A549 treated with Mapracorat at 1 μM for 4 hours (cell line): ENCODE measurements at places on chromosomes 3 and 15. TPM values are rescaled to one million over a fixed set of nuclear protein-coding genes. Genes with fewer than 3 reads are reported as not detected.

The KLHL6 gene
- not detected in 5 replicates for total RNA-seq

The HCN4 gene
- total RNA-seq: 0.25 to 0.38 TPM (median 0.33 TPM) in 5 replicates

The LRRK1 gene
- total RNA-seq: 12.6 to 19.9 TPM (median 18.0 TPM) in 5 replicates

The CHCHD4 gene
- 35.7 to 40.5 TPM (median 39.0 TPM) in 5 replicates for total RNA-seq

The ANKRD63 gene
- total RNA-seq: 0.15 to 0.40 TPM (median 0.32 TPM) in 4 of 5 replicates, not detected in the other

The AADACL2 gene
- not detected in 5 replicates for total RNA-seq

The ZSCAN29 gene
- 7.1 to 9.5 TPM (median 8.2 TPM) in 5 replicates for total RNA-seq

The MCF2L2 gene
- 0.12 to 0.59 TPM (median 0.20 TPM) in 5 replicates for total RNA-seq

The GASK1A gene
- total RNA-seq: 0.06 to 0.08 TPM in 2 of 5 replicates, not detected in the others

The GP9 gene
- not detected in 5 replicates for total RNA-seq

The PYGO1 gene
- total RNA-seq: 5.9 to 8.4 TPM (median 6.7 TPM) in 5 replicates

The SMCO1 gene
- not detected in 5 replicates for total RNA-seq

The PPM1L gene
- 0.42 to 0.78 TPM (median 0.59 TPM) in 5 replicates for total RNA-seq

The CCR9 gene
- not detected in 5 replicates for total RNA-seq

The LIPC gene
- 0.09 to 0.15 TPM (median 0.14 TPM) in 4 of 5 replicates, not detected in the other for total RNA-seq

The SELENOT gene
- total RNA-seq: 97.3 to 108 TPM (median 103 TPM) in 5 replicates

The LARP6 gene
- total RNA-seq: 50.6 to 85.9 TPM (median 79.7 TPM) in 5 replicates

The MYRIP gene
- not detected in 5 replicates for total RNA-seq

The SLC22A14 gene
- 0.06 to 0.07 TPM (median 0.07 TPM) in 3 of 5 replicates, not detected in the others for total RNA-seq

The FBXO40 gene
- total RNA-seq: not detected in 5 replicates

The CCDC39 gene
- total RNA-seq: not detected in 5 replicates

The CLDN1 gene
- total RNA-seq: 17.0 to 22.6 TPM (median 19.0 TPM) in 5 replicates

The TUSC7 gene
- total RNA-seq: not detected in 5 replicates

The PRSS50 gene
- total RNA-seq: not detected in 5 replicates

The TP63 gene
- total RNA-seq: 0.10 to 0.48 TPM (median 0.27 TPM) in 5 replicates

The PARP15 gene
- total RNA-seq: not detected in 5 replicates

The ALDH1L1 gene
- 0.14 to 0.76 TPM (median 0.39 TPM) in 5 replicates for total RNA-seq

The GOLIM4 gene
- total RNA-seq: 15.5 to 19.6 TPM (median 19.1 TPM) in 5 replicates

The COLQ gene
- 0.22 to 0.54 TPM (median 0.28 TPM) in 5 replicates for total RNA-seq

The ADPRH gene
- total RNA-seq: 2.3 to 3.3 TPM (median 2.7 TPM) in 5 replicates

The GABRA5 gene
- total RNA-seq: 80.9 to 122 TPM (median 102 TPM) in 5 replicates

The CKMT1A gene
- 2.0 to 3.5 TPM (median 2.7 TPM) in 5 replicates for total RNA-seq

The GALNT15 gene
- 0.03 to 0.27 TPM (median 0.13 TPM) in 4 of 5 replicates, not detected in the other for total RNA-seq

The LINGO1 gene
- total RNA-seq: 6.0 to 10.4 TPM (median 9.8 TPM) in 5 replicates

The HRH1 gene
- 5.7 to 8.7 TPM (median 7.3 TPM) in 5 replicates for total RNA-seq

The NANOGP8 gene
- total RNA-seq: not detected in 5 replicates

The NEO1 gene
- 26.9 to 38.1 TPM (median 29.6 TPM) in 5 replicates for total RNA-seq

The KBTBD12 gene
- total RNA-seq: not detected in 5 replicates

The CADPS gene
- not detected in 5 replicates for total RNA-seq

The LRRC31 gene
- total RNA-seq: not detected in 5 replicates

The MORC1 gene
- total RNA-seq: not detected in 5 replicates

The ANKRD34C gene
- total RNA-seq: not detected in 5 replicates

The KCNMB2 gene
- total RNA-seq: not detected in 5 replicates

The AGBL1 gene
- not detected in 5 replicates for total RNA-seq

The NOX5 gene
- 0.21 to 0.43 TPM (median 0.30 TPM) in 5 replicates for total RNA-seq

The SNRPA1 gene
- total RNA-seq: 104 to 131 TPM (median 112 TPM) in 5 replicates

The DNAH1 gene
- 0.66 to 0.92 TPM (median 0.81 TPM) in 5 replicates for total RNA-seq

The TMCO5A gene
- total RNA-seq: not detected in 5 replicates

The PEX5L gene
- not detected in 5 replicates for total RNA-seq

The MYL3 gene
- not detected in 5 replicates for total RNA-seq

The GOLGA6D gene
- total RNA-seq: 0.07 to 0.14 TPM in 2 of 5 replicates, not detected in the others

The ABHD17C gene
- total RNA-seq: 27.7 to 32.5 TPM (median 29.0 TPM) in 5 replicates

The CHRNA3 gene
- total RNA-seq: 0.26 to 1.0 TPM (median 0.36 TPM) in 5 replicates

The ST8SIA2 gene
- 0.23 to 0.63 TPM (median 0.35 TPM) in 5 replicates for total RNA-seq

The BOC gene
- total RNA-seq: 4.6 to 6.3 TPM (median 5.7 TPM) in 5 replicates

The LXN gene
- total RNA-seq: 52.7 to 66.9 TPM (median 53.5 TPM) in 5 replicates
